ENCODE measurements at places on chromosomes 2 and 18. TPM values are rescaled to one million over a fixed set of nuclear protein-coding genes. Genes with fewer than 3 reads are reported as not detected.

DNA sequence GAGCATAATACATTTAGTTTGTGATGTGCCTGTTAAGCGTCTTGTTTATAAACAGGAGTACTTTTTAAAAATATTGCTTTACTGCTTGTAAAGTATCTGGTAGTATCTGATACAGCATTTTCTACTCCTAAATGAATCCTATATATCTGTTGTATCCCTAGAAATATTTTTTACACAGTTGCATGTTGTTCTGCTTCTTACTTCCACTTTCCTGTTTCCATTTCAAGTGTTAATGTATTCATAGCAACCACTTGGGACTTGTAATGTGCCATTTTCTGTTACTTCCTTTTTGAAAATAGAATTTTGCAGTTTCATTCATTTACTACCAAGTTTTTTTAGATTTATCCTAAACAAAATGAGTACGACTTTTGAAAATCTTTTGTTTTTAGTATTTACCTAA lies 24.9 kb downstream of the CCNT2 start:
- no peak for DNase-seq
- no peak overlapping the region for H3K27ac ChIP-seq
- no peaks in the 10 kb centered on the region for H3K4me1 ChIP-seq
- H3K27me3 ChIP-seq = no peaks in the 10 kb centered on the region

GRCh38 chr18:1014951-1015624 lies 110.4 kb downstream of the ADCYAP1 start:
- no peak overlapping the region for H3K4me3 ChIP-seq
- no peaks in the 10 kb centered on the region for H3K36me3 ChIP-seq
- no peak for DNase-seq
- no peak overlapping the region for H3K27ac ChIP-seq

The RND3 gene
- 35.6 TPM for polyA plus RNA-seq

The GCFC2 gene
- 28.2 TPM for polyA plus RNA-seq
